ENCODE measurements at places on chromosomes 5 and 9.

- no peak for DNase-seq
Measured at GRCh38 chr9:111762556-111762955, 32.2 kb downstream of the SHOC1 start.

GRCh38 chr9:137397675-137398423 is 25.1 kb downstream of the EXD3 start:
- no peak for DNase-seq

DNA sequence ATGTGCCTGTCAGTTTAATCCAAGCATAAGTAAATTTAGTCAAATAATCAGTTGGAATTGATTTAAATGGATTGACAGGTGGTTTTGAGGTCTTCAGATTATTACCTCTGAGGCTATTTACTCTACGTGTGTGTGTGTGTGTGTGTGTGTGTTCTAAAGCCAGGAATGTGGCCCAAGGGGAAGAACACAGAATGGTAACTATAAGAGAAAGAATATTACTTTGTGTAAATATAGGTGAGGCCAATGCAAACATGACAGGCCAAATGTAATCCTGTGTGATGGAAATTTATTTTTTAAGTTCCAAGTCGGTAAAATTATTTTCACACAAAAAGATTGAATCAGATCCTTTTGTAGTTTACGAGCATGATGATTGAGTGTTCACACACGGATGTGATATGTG is 390.0 kb downstream of the PLK2 start:
- DNase-seq, result no peak

- no peak for DNase-seq
Measured at GRCh38 chr5:168752416-168753190, 173.4 kb upstream of the PANK3 start.

DNA sequence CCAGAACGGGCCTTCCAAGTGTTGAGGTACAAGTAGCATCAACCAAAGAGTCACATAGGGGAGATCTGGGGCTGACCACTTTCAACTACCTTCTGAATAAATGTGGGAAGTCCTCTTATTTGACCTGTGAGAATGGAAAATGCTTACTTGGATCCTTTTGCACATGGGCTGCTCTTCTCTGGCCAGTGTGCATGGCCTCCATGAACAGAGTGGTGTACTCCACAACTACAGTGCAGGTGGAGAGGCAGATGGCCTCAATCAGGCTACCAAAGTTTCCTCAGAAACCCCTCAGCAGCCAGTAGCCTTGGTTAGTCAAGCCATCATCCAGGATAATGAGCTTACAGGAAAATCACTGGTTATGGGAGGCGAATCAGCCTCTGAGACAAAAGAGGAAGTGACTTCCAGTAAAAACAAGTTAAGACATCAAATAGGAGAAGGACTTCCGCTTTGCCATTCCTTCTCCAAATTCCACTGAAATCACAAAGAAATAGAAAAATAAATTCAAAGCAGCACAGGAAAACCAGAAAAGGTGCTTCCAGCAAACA is 18.3 kb upstream of the FCHO2 start:
- no peak for DNase-seq

GRCh38 chr9:13975611-13976290 is 338.2 kb downstream of the NFIB start:
- no peak for DNase-seq

GRCh38 chr5:96683392-96683791 is 21.2 kb downstream of the CAST start:
- DNase-seq, result no peak

Measured in caudate nucleus (tissue), 63 donors.